ENCODE measurements at places on chromosomes 3 and 15.

DNA sequence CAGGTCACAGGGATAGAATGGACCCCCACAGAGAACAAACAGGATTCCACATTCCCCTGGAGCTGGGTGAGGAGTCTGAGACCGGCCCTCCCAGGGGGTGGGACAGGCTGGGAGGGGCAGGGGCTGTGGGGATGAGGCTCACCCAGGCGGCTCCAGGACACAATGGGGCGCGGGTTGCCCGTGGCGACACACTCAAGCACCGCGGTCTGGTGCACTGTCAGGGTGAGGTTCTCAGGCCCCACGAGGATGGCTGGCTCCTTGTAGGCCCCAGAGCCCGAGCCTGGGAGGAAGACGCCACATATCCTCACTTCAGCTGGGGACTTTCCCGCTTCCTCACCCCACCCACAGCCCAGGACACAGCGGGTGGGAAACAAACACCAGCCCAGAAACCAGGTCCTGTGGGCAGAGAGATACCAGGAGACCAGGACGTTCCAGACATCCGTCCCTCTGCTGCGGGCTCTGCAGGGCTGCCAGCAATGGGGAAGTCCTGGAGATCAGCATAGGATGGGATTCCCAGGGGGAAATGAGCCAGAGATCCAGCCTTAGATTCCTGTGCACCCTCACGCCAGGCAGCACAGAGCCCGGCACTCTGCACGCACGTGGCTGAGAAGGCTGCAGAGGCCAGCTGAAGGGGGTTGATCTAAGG is 30.2 kb downstream of the RNU5B-1 start:
- DNase-seq = no peak

GRCh38 chr3:124882816-124883747 is 4.1 kb downstream of the ITGB5 start:
- no peak for DNase-seq

GRCh38 chr3:55661571-55661970 is 174.5 kb upstream of the WNT5A start:
- DNase-seq = no peak

DNA sequence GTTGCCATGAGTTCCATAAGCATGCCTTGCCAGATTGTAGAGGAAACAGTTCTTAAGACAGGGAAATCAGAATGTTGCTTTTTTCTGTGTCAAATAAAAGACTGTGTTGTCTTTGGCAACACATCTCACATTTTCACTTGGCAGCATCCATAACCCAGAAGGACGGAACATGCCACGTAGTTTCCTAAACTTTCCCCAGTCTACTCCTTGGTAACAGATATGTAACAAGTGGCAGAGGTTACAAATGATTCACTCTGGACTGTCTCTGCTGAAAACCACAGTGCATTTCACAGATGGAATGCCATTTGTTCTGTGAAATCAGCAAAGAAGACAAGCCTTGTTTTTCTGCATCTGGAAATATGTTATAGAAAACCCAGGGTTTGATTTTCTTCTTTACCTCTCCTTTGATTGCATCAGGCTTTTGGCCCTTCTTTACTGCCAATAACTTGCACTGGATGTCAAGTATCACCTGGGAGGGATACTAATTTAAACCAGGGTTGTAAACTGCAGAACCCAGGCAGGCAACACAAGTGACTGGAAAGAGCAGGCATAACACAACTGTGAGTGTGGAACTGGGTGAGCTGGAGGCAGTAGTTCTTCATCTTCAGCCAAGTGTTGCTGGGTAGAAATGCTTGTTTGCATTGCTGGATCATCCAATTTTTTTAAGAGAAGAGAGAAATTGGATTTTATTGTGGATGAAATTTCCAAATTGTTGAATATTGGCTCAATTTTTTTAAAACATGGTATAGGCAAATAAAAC is 124.4 kb upstream of the FOXB1 start:
- no peak for DNase-seq

DNA sequence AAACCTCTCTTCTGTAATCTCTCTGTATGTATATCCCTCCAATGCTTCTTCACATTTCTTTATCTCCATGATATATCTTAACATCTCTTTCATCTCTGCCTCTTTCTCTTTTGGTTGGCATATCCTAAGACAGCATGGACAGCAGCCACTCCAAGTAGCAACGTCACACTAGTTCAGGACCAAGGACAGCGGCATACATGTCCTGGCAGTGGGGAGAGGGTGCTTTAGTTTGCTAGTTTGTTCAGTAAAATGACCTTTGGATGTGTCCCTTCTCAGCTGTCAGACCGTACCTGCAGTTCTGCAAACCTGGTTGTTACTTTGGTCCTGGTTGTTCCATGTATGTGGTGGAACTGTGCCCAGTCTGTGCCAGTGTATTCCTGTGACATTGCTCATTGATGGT is 225.6 kb upstream of the ROPN1 start:
- DNase-seq = no peak

Data from effector memory CD8-positive, alpha-beta T cell (primary cell).